ENCODE measurements at places on chromosomes 7 and 10.

- DNase-seq = no peak
Measured at GRCh38 chr10:77082601-77083252, 554.9 kb downstream of the KCNMA1 start.

GRCh38 chr10:93206652-93207051 is 133.0 kb downstream of the CYP26A1 start:
- no peak for DNase-seq

- DNase-seq = no peak
Measured at GRCh38 chr7:30970074-30970473, 6.3 kb downstream of the GHRHR start.

- no peak for DNase-seq
Measured at GRCh38 chr10:62707810-62708209, 96.7 kb upstream of the ADO start.

DNA sequence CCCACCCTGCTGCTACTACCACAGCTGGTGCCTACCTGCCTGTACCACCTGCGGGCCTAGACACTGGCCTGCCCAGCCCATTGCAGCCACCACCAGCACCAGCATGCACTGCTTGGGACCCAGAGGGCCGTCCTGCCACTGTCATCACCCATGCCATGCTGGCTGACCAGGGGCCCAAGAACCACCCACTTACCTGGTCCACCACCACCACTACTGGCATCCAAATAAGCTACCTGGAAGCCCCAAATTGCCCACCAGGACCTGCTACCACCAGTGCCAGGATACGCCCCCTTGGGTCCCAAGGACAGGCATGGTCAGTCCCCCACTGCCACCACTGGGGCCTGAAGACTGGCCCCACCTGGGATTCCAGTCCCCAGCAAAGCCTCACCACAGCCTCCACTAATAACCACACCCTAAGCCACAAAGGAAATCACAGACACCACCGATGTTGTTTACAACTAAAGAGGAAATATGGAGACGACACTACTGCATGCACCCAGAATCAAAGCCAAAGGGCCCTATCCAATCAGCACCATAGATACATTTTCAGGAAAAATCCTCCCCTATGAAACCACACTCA is 70.5 kb upstream of the DIP2C start:
- DNase-seq = no peak

DNA sequence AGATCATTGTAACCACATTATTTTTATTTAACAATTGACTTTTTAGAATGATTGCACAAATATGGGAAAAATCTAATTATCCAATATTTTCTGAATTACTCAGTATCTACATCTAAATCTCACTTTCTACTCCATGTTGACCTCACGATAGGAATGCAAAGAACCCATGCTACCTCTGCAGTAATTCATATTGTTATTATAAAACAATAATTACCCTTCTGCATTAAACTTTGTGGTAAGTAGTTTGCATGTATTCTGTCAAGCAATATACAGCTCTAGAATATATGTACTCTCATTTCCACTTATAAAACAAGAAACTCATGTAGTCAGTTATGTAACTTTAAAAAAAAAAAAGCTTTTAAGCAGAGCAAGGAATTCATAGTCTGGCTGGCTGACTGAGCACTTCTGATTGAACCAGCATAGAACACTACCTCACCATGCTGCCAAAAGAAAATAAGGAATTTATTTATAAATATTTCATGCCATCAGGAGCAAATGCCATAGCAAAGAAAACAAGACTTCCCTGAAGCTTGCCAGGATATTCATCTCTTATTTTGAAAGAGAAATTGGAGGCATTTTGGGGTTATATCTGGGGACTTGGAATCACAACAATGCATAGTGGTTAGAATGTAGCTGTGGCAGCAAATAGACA is 895.7 kb downstream of the XPNPEP1 start:
- no peak for DNase-seq

DNA sequence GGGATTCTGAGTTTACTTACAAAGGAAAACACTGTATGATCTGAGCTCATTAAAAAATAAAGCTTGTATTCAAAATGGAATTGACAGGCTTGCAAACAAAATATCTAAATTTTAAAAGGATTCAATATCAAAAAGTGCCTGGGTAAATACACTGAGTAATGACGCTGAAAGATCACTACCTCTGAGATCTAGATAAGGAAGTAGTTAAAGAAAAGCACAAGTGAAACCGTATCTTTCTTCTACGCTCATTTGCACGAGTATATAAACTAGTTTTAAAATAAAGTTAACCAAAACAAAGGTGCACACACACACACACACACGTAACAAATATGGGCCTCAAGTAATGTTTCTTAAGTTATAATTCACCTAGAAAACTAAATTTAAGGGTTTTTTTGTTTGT is 93.4 kb downstream of the SNX13 start:
- DNase-seq = no peak

GRCh38 chr7:33903791-33904680 is 1.3 kb upstream of the BMPER start:
- no peak for DNase-seq

GRCh38 chr7:43076189-43076605 is 36.2 kb upstream of the HECW1 start:
- no peak for DNase-seq

GRCh38 chr7:84712374-84713121 is 474.3 kb downstream of the SEMA3D start:
- no peak for DNase-seq

GRCh38 chr10:49293208-49293603 is 5.8 kb upstream of the C10orf71 start:
- no peak for DNase-seq

DNA sequence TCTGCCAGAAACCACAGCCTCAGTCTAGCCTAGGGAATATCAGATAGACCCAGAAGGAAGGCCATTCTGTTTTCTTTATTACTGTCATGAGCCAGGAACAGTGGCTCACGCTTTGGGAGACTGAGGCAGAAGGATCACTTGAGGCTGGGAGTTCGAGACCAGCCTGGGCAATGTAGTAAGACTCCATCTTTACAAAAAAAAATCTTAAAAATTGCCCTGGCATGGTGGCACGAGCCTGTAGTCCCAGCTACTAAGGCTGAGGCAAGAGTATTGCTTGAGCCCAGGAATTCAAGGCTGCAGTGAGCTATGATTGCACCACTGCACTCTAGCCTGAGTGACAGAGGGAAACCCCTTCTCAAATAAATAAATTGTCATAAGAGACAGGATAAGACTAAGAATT is 3.7 kb upstream of the ESYT2 start:
- no peak for DNase-seq

- DNase-seq = no peak
Measured at GRCh38 chr7:17770710-17771375, 169.5 kb downstream of the SNX13 start.

DNA sequence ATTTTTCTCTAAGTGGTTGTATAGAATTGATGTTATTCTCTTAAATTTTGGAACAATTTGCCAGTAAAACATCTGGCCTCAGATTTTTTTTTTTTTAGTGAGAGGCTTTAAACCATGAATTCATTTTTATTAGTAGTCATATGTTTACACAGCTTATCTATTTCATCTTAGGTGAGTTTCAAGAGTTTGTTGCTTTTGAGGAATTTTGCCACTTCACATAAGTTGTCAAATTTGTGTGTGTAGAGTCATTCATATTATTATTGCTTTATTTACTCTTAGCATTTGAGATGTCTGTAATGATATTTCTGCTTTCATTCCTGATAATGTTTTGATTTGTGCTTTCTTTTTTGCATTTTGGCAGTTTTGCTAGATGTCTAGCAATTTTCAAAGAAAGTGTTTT is 132.1 kb downstream of the CCSER2 start:
- no peak for DNase-seq

DNA sequence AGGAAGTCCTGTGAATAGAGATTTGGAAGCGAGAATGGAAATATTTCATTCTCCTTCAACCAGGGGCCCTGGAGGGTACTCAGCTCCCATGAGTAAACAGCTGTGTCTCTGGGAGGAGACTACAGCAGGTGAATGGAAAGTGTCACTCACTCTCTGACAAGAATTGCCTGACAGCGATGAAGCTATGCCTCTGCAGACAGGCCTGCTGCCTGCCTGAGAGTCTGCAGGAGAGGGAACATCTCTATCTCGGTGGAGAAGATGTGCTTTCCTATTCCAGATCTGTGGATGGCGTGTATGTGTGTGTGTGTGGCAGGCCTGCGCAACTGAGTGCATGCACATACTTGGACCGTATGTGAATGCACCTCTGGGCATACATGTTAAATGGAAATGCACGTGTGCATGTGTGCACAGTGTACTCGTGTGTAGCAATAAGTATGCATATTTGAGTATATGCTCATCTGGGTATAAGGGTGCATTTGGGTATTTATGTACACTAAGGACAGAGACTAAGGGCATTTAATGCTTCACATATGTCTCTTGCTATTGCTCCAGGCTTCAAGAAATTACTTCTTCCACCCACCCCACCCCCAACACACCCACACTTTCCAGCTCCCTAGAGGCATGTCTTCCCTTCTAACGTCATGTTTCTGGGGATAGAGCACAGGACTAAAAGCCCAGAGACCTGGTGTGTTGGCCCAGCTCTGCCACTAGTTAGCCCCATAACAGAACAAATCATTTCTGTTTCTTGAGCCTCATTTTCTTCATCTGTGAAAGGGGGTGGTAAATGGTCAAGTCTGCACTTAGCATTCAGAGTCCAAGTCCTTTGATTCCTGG is 4.6 kb upstream of the ADCYAP1R1 start:
- DNase-seq = no peak

DNA sequence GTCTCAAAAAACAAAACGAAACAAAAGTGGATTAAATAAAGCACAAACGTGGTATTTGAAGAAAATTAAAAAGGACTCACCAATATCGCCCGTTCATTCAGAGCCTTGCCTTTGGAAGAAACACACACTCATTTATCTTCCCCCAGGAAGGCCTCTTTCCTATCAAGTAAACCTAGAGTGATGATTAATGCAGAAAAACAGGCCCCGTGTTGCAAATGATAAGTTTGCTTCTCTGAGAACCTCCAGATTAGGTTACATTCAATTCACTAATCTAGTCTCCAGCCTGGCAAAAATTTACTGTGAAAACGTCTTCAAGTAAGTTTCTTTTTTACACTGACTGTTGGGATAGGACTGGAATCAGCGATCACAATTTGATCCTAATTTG is 78.0 kb upstream of the C1GALT1 start:
- no peak for DNase-seq

- no peak for DNase-seq
Measured at GRCh38 chr7:28036696-28037095, 143.9 kb downstream of the JAZF1 start.

DNA sequence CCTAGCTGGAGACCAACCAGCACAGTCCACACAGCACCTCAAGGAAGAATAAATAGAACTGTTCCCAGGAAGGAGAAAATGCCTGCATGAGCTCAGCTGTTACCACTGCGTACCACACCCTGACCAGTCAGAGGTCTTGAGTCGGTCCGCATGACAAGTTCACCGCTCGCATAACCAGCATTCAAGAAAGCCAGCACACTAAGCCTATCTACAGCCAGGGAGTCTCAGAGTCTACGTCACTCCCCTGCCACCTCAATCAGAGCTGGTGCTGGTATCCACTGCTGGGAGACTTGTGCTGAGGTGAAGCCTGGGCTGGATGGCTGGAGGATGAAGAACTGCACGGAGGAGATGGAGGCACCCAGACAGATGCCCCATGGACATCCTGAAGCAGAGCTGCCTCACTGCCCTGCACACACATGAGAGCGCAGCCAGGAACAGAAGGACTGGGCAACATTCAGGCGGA is 19.6 kb downstream of the AKR1C1 start:
- no peak for DNase-seq

- DNase-seq = no peak
Measured at GRCh38 chr10:18254086-18254485, 113.9 kb downstream of the CACNB2 start.

- DNase-seq = no peak
Measured at GRCh38 chr7:135600226-135600625, 42.5 kb downstream of the NUP205 start.

GRCh38 chr7:75688200-75689136 is 50.3 kb downstream of the HIP1 start:
- no peak for DNase-seq

- DNase-seq = no peak
Measured at GRCh38 chr7:142375710-142376313, 118.0 kb upstream of the PRSS58 start.

DNA sequence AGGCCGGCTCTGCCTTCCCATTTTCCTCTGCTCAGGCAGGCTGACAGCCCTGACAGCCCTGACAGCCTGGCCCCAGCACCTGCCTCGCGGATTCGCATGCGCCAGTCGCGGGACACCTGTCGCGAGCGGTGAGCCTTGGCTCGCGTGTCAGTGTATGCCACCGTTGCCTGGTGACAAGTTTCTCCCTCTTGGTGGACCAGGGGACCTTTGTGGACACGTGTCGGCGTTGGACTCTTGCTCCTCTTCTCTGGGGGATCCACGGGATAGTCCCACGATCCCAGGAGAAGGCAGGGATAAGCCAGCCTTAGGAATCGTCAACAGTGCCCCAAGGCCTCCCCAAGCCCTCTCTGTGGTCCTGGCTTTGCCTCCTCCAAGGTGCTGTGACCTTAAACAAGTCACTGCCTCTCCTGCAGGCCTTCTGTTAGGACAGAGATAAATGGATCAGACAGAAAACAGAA is 18.1 kb upstream of the ZNF273 start:
- no peak for DNase-seq

DNA sequence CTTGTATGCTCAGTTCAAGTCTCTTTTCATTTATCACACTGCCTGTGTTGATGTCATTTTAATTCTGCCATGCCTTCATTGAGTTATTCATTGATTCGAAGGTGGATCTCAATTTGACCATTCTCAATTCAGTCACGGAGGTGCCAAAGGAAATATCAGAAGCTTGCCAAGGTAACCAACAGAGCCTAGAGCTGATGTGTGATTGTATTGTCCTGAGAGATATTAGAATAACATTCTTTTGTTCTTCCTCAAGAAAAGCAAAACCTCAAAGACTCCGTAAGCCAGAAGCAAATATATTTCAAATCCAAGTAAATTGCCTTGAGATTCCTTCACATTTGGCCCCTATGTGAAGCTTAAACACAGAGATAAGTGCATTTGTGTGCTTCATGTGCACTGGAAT is 345.3 kb downstream of the CXCL12 start:
- DNase-seq = no peak

GRCh38 chr10:103765168-103765567 is 90.2 kb downstream of the SH3PXD2A start:
- no peak for DNase-seq

DNA sequence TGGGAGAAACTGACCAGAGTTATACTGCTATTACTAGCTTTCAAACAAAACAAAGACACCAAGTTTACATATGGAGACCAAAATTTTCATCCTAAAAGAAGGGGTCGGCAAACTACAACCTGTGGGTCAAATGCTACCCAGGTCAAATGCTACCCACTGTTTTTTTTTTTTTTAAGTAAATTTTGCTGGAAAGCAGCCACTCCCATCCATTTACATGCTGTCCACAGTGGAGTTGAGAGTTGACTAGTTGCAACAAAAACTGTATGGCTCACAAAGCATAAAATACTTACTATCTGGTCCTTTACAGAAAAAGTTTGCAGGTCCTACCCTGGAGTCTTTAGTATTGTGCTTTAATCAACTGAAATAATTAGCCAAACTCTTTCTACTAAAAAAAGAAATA is 91.4 kb downstream of the SIRT1 start:
- DNase-seq = no peak

All from NCI-H774 (cell line).